Lower lobe of right lung (tissue), 2 donors: ENCODE measurements at places on chromosomes 4 and X.

DNA sequence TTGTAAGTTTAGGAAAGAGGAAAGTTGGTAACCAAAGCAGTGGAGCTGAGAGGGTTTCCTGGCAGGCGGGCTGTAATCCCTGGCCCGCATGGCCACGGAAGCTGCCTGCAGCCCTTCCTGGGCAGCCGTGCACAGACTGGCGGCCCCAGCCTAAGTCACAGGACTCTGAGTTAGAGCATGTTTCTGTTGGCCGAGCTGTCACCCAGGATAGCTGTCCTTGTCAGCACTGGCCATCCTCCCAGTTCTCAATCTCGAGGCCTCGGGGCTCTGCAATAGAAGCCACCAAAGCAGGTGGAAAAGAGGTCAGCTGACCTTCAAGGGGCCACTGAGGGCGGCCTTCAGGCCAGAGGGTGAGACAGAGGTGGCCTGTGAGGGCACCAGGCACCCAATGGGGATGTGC is 20.5 kb downstream of the PNMA6E start:
- DNase-seq: no peak

GRCh38 chrX:136907621-136908020 is 27.1 kb upstream of the RBMX start:
- DNase-seq: no peak

GRCh38 chrX:50971395-50971794 is 60.9 kb downstream of the BMP15 start:
- DNase-seq: no peak

GRCh38 chr4:34950926-34951325 is 1293.4 kb downstream of the ARAP2 start:
- DNase-seq: no peak

DNA sequence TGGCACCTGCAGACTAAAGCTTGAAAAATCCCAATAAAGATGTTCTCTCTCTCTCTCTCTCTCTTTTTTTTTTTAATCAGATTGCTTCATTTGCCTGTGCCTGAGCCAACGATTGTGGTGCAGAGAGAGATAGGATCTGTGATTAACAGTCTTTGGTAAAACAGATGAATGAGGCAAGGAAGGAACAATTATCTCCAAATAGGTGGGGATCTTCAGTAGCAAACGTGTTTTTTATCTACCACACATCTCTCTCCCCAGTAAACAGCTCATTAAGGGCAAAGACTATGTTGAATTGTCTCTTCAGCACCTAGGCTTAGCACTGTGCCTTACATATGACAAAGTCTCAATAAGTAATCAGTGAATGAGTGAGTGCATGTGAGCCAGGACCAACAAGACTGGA is 96.3 kb downstream of the SMIM20 start:
- no peak for DNase-seq

GRCh38 chr4:24533364-24533763 is 51.0 kb downstream of the DHX15 start:
- DNase-seq: no peak

GRCh38 chr4:94689155-94689860 is 68.4 kb upstream of the BMPR1B start:
- DNase-seq: no peak

- DNase-seq: no peak
Measured at GRCh38 chrX:25599061-25599460, 539.1 kb upstream of the MAGEB18 start.

DNA sequence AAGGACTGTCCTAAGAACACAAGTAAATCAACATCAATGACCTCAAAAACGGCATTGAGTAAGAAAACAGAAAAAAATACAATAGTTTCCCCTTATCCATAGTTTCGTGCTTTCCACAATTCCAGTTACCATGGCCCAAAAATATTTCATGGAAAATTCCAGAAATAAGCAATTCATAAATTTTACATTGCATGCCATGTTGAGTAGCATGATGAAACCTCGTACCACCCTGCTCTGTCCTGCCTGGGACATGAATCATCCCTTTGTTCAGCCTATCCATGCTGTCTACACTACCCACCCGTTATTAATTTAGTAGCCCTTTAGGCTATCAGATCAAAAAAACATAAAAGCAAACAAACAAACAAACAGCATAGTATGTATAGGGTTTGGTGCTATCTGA is 51.1 kb downstream of the KLF3 start:
- no peak for DNase-seq
